ENCODE measurements at places on chromosomes 16 and 17. TPM values are rescaled to one million over a fixed set of nuclear protein-coding genes. Genes with fewer than 3 reads are reported as not detected.

GRCh38 chr16:84746875-84747274, 47.1 kb downstream of the USP10 start:
- no peak overlapping the region for H3K4me3 ChIP-seq
- no peaks in the 10 kb centered on the region for H3K27me3 ChIP-seq
- peaks cover 19% of the 10 kb centered on the region for H3K36me3 ChIP-seq
- H3K4me1 ChIP-seq, result peaks cover 27% of the 10 kb centered on the region
- no peak overlapping the region for H3K27ac ChIP-seq
- DNase-seq, result no peak

Gene DUS2
- total RNA-seq, result 29.2 TPM

Gene ZPBP2
- 1.0 TPM for total RNA-seq

Gene KRTAP4-3
- not detected for total RNA-seq
